ENCODE measurements at places on chromosomes 1 and 21.

DNA sequence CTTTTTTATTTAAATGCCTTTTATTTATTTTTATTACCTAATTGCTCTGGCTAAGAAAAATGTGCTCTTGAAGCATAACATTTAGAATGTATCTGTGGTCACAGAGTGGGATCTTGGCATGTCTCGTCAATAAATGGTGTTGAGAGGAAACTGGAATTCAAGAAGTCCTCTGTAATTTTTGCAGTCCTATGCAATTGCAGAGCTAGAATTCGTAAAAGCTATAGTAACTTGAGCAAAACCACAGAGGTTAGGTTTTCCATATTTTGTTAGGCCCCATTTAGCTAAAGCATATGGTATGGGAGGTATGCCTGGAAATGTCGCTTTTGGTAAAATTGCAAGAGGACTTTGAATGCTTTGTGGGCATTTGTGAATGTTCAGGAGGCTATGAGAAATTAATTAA lies 466.7 kb upstream of the NFIA start:
- DNase-seq = no peak

GRCh38 chr1:110636149-110636935 lies 30.2 kb upstream of the KCNA2 start:
- DNase-seq = peak; percentile 72

DNA sequence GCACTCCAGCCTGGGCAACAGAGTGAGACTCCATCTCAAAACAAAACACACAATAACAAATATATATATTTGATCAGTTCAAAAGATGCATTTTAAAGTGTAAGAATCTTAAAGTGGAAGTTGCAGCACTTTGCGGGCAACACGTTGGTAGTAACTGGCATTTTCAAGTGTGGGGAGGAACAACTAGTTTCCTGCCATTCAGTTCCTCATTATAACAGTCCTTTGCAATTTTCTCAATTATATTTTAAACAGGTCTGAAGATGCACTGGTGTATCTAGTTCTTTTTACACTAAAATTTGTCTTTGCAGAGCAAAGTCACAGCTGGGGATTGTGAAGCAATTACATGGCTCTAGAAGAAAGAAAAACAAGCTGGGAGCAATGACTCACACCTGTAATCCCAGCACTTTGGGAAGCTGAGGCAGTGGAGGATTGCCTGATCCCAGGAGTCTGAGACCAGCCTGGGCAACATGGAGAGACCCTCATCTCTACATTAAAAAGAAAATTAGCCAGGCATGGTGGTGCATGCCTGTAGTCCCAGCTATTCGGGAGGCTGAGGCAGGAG lies 25.3 kb downstream of the RRAGC start:
- no peak for DNase-seq

DNA sequence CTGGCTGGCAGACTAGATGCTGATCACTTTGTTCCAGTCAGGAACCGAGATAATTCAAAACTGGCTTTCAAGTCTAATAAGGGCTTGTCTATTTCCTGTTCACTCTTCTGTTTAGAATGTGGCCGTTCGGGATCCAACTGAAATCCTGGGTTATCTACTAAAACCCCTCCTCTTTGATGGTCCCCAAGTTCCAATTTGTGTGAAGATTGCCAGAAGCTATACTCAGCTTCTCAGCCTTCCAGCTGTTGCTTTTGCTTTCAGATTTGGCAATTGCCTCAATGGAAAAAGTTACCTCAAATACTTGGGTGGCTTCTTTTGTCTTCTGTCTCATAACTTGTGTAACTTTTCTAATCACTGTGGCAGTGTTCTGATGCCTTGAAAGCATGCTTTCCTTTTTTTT lies 43.7 kb downstream of the BTBD8 start:
- no peak for DNase-seq

GRCh38 chr21:40833184-40833583 lies 13.8 kb downstream of the DSCAM start:
- DNase-seq = no peak

- DNase-seq = no peak
Observed at GRCh38 chr21:43890042-43890441, 25.0 kb downstream of the AGPAT3 start.

Data from RPMI8226 (cell line).